Stimulated activated CD4-positive, alpha-beta T cell treated with anti-CD3 and anti-CD28 coated beads, TNF-alpha, amount 100 ng/mL, for 24 hours (primary cell): ENCODE measurements at places on chromosomes 3 and 15.

- DNase-seq = no peak
These were observed 619 bp downstream of the EIF2AK4 start for GRCh38 chr15:39934397-39935071.

DNA sequence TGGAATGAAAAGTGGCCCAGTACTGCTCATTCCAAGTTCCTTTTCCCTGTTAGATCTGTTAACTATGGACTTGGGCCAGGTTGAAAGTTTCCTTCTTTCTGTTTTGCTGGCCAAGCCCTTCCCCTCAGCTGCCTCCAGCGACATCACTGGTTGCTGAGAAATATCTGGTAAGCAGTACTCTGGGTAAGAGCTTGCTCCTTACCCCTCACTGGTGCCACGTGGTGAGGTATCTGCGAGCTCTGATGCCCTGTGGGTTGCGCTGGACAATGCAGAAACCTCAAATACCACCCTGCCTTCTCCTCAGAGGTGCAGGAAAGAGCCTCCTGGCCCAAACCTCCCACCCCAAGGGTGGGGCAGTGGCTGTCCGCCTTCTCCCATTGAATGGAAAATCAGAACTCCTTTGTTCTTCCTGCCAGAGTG lies 42.9 kb upstream of the APH1B start:
- no peak for DNase-seq

- no peak for DNase-seq
These were observed 64.7 kb downstream of the EOMES start for GRCh38 chr3:27657404-27657803.

GRCh38 chr3:139302084-139302800 lies 41.6 kb upstream of the MRPS22 start:
- no peak for DNase-seq

GRCh38 chr3:58535531-58536500 lies 1.2 kb downstream of the ACOX2 start:
- no peak for DNase-seq

DNA sequence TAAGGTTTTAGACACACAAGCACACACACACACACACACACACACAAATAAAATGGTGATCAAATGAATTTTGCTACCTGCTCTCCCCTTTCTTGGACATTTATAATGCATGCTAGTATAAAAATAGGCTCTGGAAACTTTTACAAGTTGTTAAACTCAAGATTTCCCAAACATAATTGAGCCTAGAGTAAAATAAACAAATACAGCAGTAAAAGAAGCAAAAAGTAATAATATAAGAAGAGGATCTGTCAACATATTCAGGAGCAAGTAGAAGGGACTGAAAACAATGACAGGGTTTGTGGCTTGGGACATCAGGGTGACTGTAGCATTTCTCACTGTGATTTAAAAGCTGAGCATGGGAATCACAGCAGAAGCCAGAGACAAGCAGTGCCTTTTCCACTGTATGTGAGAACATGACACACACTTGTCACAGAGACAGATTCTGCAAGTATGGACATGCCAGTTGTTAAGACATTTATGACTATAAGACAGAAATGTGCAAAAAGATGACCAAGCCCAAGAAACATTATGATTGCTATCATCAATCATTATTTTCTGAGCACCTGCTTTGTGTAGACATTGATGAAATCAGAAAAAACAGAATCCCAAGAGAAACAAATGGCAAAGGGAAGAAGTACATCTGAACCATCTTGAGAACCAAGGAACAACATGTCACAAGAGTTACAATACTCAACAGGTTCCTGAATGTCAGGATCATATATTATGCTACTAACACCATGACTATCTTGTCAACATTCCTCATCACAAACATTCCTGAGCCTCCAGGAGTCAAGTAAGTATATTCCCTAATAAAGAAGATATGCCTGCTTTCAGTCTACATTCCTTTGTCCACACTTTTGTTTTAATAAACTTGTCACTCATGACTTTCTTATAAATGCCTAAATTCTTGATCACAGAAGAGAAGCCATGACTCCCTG lies 7.1 kb downstream of the THRB start:
- DNase-seq = no peak

GRCh38 chr15:55739641-55740040 lies 3.3 kb downstream of the PRTG start:
- no peak for DNase-seq

DNA sequence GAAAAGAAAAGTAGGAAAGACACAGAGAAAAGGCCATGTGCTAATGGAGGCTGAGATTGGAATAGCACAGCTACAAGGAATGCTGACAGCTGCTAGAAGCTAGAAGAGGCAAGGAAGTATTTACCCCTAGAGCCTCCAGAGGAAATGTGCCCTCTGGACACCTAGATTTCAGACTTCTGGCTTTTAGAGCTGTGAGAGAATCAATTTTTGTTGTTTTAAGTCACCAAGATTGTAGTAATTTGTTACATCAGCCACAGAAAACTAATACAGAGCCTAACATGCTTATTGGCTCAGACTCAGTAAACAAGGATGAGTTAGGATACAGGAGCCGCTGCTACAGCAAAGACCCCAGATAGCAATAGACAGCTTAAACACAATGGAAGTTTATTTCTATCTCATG lies 33.1 kb upstream of the GLCE start:
- DNase-seq = no peak

GRCh38 chr3:100124201-100124761 lies 10.0 kb upstream of the FILIP1L start:
- no peak for DNase-seq

DNA sequence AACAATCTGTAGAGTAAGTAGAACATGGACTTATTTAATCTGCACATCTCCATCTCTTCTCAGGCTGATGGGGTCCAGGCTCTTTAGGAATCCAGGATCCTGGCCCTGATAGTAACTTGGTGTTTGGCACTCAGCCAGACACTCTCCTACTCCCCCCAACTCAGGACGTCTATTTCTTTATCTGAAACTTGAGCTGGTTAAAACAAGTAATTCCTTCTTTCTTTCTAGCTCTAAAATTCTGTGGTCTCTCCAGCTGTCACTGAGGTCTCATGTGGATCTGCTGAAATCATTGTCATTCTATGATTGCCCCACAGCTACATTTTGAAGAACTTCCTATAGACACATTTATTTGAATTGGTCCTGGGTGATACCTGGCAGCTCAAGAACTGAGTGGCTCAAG lies 59.0 kb downstream of the TP63 start:
- no peak for DNase-seq

GRCh38 chr3:136819731-136820679 lies 1.1 kb downstream of the SLC35G2 start:
- DNase-seq = no peak

GRCh38 chr3:192273697-192274010 lies 453.7 kb downstream of the FGF12 start:
- no peak for DNase-seq

GRCh38 chr3:13281507-13282357 lies 138.4 kb downstream of the NUP210 start:
- DNase-seq = no peak

GRCh38 chr3:22937536-22937935 lies 265.6 kb upstream of the UBE2E2 start:
- no peak for DNase-seq

- no peak for DNase-seq
These were observed 82.1 kb upstream of the BCHE start for GRCh38 chr3:165919284-165919683.
